ENCODE measurements at places on chromosomes 1 and 21. TPM values are rescaled to one million over a fixed set of nuclear protein-coding genes. Genes with fewer than 3 reads are reported as not detected.
A peak's percentile ranks its signal among the peaks of the same experiment; 100 is the strongest.

MRAP gene
- not detected for total RNA-seq

CENPF gene
- total RNA-seq, result 70.5 TPM

PLEKHG5 gene
- 3.6 TPM for total RNA-seq

C8A gene
- not detected for total RNA-seq

WNT4 gene
- total RNA-seq, result not detected

- DNase-seq, result peak; percentile 79
Observed at GRCh38 chr1:43172527-43172972, 420 bp downstream of the CFAP57 start.

- no peak for DNase-seq
Observed at GRCh38 chr1:66300972-66301451, 232.9 kb upstream of the SGIP1 start.

GRCh38 chr1:1564268-1564667, 10.4 kb downstream of the SSU72 start:
- DNase-seq, result no peak

GRCh38 chr1:22673486-22674409, 20.7 kb downstream of the C1QB start:
- DNase-seq, result peak; percentile 26

GRCh38 chr1:184186167-184186566, 134.6 kb downstream of the TSEN15 start:
- no peak for DNase-seq

- DNase-seq, result no peak
Observed at GRCh38 chr1:84347271-84347931, 45.9 kb downstream of the SAMD13 start.

DNA sequence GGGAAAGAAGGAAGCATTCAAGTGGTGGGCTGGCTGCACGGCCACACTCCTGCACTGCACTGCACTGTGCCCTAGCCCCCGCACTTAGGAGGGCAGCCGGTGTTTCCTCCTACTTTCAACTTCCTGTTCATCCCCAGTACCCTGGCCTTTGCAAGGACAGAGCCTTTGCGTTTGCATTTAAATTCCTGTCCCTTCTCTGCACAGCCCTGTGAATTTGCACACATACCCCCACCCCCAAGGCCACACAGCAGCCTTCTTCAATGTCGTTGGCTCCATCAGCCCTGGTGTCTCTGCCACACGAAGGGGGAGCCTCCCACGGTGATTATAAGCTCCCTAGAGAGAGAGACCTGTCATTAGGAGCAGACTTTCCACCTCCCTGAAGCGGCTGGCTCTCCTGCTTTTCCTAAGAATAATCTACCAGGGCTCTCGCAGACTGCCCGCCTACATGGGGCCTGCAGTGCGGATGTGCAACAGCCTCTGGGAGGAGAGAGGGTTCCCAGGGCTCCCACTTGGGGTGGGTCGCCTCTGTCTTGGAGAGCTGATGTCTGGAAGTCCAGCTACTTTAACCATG, 13.2 kb upstream of the SLC45A3 start:
- DNase-seq, result no peak

GRCh38 chr1:54716299-54717047, 812 bp downstream of the TTC4 start:
- DNase-seq, result no peak
